ENCODE measurements at places on chromosomes 1 and 21.

DNA sequence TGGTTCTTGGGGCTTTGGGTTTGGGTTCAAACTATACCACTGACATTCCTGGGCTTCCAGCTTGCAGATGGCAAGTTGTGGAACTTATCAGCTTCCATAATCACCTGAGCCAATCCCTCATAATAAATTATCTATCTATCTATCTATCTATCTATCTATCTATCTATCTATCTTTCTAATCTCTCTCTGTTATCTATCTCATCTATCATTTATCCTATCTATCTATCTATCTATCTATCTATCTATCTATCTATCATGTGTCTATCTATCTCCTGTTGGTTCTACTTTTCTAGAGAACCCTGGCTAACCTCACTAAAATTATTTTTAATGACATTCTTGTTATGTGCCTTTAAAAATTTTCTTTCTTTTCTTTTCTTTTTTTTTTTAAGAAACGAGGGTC lies 35.8 kb upstream of the AKT3 start:
- DNase-seq: no peak

DNA sequence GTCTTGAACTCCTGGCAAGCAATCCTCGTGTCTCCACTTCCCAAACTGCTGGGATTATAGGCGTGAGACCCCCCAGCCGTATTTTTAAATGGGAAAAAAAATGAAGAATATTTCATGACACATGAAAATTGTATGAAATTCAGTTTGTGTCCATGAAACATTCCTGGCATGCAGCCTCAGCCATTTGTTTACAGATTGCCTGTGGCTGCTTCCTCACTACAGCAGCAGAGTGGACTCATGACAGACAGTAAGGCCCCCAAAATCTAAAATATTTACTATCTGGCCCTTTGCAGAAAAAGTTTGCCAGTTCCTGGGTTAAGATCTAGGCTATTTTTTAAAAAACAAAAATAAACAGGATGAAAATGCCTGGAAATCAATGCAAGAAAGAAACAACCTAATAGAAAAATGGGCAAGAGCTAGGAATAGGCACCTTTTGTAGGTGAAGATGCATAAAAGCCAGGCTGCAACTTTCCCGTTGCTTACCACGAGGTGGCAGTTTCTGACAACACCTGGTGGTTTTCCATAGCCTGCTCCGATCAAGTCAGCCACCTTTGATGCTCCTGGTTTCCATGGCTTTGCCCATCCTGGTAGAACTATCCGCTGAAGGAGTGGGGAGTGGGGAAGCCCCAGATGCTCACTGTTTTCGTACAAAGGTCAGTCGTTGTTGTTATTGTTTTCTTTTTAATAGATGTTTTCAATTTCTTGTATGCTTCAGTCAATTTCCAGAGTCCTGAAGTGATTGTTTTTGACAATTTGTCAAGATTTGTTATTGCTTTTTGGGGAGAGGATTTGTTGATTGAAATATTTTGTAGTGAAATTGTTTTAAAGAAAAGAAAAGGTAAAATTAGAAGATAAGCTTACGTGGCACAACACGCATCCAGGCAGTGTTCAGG lies 24.3 kb downstream of the UBE2Q1 start:
- no peak for DNase-seq

GRCh38 chr1:225461533-225462428 lies 33.9 kb upstream of the LBR start:
- DNase-seq: no peak

- DNase-seq: no peak
These were observed 27.7 kb upstream of the CRNN start for GRCh38 chr1:152441756-152442155.

- no peak for DNase-seq
These were observed 56.8 kb downstream of the NFIA start for GRCh38 chr1:61138921-61139774.

DNA sequence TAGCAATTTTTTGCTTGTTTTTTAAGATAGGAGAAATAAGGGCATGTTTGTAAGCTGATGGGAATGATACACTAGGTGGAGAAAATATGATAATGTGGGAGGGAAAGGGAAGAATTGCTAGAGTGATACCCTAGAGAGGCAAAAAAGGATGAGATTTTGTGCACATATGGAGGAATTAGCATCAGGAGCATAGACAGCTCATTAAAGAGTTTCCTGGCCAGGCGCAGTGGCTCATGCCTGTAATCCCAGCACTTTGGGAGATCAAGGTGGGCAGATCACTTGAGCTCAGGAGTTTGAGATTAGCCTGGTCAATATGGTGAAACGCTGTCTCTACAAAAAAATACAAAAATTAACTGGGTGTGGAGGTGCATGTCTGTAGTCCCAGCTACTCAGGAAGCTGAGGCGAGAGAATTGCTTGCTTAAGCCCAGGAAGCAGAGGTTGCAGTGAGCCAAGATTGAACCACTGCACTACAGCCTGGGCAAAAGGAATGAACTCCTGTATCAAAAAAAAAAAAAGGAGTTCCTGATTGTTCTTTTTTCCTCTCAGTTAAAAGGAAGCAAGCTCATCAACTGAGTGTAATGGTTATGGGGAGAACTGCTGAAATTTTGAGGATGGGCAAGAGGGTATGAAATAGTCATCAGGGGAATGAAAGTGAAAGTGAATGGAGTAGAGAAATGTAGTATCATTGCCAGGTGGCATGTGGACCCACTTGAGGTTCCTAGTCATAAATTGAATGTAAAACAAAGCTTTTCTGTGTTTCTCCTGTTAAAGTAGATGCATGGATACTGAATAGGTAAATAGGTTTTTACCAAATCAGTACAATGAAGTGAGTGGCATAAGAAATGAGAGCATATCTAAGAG lies 35.5 kb downstream of the SH3GLB1 start:
- DNase-seq: no peak

- no peak for DNase-seq
These were observed 39.5 kb downstream of the EPHB2 start for GRCh38 chr1:22749919-22750684.

- no peak for DNase-seq
These were observed 3.3 kb upstream of the PKNOX1 start for GRCh38 chr21:42970946-42971653.

DNA sequence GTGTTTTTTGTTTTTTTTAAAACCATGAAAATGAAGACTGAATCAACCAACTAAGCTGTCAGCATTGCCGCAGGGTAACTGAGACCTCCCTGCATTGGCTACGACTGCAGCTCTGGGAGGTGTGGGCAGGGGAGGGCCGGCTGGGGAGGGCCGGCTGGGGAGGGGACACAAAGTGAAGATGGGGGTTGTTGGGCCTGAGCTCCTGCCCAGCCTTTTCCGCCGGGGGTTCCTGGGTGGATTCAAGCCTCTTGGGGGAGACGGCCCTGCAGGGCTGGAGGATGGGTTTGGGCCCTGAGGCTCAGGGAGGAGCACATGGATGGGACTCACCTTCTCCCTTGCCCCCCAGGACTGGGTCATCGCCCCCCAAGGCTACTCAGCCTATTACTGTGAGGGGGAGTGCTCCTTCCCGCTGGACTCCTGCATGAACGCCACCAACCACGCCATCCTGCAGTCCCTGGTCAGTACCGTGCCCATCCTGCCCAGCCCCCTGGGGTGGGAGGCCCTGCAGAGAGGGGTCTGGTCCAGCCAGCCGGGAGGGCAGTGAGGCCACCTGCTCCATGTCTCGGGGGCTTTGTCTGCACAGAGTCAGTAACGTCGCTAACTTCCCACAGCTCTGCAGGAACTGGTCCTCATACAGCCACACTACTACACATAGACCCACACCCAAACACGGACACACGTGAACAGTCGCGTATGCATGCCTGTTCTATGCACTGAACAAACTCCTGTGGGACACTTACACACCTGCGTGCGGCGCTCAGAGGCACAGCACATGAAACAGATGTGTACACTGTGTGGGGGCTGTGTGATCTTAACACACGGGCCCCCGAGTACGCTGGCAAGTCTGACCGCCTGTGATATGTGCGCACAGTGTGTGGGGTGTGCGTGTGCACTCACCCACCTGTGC lies 31.5 kb downstream of the BMP8A start:
- DNase-seq: no peak

GRCh38 chr1:67792103-67792502 lies 41.2 kb downstream of the GNG12 start:
- no peak for DNase-seq

DNA sequence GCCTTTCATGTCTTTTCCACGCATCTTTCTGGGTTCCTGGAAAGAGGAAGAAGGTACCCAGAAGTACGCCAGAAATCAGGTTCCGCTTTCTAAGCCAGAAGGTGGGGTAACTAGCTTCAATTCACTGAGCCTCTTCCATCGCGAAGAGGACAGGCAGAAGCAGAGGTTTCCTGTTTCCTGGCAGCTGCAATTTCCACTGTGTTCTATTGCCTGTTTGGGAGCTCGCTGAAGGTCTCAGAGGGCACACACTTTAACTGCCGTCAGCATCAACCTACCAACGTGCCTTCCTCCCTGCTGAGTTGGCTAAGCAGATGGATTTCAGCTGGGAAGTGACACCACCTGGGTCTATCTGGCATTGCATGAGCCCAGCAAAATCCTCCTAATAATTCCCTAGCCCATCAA lies 10.0 kb downstream of the NCF2 start:
- DNase-seq: no peak

- no peak for DNase-seq
These were observed 416.2 kb downstream of the MATN1 start for GRCh38 chr1:30307182-30307581.

GRCh38 chr1:150243003-150243402 lies 7.1 kb upstream of the ANP32E start:
- DNase-seq: no peak

- DNase-seq: no peak
These were observed 26.6 kb upstream of the RD3 start for GRCh38 chr1:211518330-211519289.

DNA sequence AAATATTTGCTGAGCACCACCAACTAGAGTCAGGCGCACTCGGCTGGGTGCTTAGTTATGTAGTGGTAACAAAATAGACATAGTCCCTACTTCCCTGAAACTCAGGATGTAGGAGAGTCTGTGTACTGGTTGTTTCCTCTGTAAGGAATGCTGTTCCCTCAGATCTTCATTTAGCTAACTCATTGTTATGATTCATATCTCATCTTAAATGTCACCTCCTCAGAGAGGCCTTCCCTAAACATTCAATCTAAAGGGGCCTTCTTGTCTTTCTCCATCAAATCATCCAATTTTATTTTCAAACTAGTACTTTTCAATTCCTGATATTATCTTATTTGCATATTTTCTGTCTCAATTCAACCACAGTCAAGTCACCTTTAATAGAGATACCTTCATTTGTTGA lies 132.9 kb downstream of the PIK3R3 start:
- DNase-seq: no peak

- DNase-seq: no peak
These were observed 8.4 kb upstream of the KPNA6 start for GRCh38 chr1:32099426-32099825.

DNA sequence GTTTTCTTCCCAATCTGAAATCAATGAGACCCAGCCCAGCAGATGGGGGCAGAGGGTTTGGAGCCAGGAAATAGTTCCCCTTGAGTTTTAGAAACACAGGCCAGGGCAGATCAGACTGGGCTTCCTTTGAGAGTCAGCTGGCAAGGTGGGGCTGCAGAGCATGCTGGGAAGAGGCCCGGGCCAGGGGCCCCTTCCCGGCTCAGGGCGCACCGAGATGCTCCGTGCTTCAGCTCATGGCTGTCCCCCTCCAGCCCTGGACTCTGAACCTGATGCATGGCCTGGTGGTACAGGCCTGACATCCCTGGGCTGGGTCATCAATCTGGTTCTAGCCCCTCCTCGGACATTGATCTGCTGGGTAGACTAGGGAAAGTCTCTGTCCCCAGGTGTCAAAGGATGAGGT lies 65.1 kb upstream of the RUNX3 start:
- no peak for DNase-seq

- DNase-seq: no peak
These were observed 49.5 kb upstream of the ACOT11 start for GRCh38 chr1:54498383-54499096.

Measured in stimulated activated CD4-positive, alpha-beta T cell treated with anti-CD3 and anti-CD28 coated beads, Interleukin-4, amount 100 ng/mL, for 24 hours (primary cell).